Foreskin melanocyte (primary cell): ENCODE measurements at places on chromosomes 5 and 9.
A peak's percentile ranks its signal among the peaks of the same experiment; 100 is the strongest.

DNA sequence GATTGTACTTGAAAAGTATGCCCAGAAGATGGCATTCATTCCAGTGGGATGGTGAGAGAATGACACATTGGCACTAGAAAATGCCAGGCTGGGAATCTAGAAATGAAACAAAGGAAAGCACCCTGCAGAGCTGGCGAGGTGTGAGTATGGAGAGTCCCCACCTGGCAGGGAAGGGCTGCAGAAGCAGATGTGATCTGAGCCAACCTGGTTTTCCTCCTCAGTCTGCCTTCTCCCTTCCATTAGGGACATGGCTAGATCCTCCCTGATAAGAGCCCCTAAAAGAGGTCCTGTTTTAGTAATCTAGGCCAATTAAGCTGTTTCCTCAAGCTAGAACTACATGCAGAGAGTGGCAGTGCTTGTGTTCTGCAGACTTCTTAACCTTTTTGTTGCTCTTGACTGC is 24.7 kb upstream of the TNFSF15 start:
- DNase-seq, result no peak

DNA sequence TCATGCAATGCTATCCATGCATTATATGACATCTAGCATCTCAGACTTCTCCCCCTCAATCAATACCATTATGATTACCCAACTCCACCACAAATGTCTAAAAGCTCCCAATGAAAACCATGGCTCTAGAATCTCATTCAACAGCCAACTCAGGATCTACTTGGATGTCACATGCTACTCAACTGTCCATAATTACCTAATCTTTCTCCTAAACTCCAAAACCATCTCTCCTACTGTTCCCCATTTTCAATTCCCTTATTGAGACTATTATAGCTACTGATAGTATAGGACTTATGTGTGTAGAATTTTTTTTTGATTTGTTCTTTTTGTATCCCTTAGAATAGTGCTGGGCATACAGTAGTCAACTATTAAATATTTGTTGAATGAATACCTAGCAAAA is 8.2 kb upstream of the STRBP start:
- DNase-seq, result no peak

DNA sequence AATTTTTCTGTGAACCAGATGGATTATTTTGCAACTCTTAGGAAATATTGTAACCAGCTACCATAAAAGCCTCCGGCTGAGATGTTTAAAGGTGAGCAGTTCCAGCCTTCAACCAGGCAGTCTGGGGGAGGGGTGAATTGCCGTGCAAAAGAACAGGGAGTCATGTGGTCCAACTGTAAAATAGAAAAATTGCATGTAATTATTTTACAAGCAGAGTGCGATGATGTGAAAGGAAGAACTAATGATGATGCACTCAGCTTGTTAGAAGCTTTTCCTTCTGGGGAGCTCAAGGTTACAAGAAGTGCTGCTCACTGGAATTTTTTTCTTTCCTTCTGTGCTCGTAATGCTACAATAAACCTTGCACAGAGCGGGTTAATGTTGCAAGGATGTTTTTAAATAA is 188.7 kb upstream of the ITGA1 start:
- DNase-seq, result no peak

DNA sequence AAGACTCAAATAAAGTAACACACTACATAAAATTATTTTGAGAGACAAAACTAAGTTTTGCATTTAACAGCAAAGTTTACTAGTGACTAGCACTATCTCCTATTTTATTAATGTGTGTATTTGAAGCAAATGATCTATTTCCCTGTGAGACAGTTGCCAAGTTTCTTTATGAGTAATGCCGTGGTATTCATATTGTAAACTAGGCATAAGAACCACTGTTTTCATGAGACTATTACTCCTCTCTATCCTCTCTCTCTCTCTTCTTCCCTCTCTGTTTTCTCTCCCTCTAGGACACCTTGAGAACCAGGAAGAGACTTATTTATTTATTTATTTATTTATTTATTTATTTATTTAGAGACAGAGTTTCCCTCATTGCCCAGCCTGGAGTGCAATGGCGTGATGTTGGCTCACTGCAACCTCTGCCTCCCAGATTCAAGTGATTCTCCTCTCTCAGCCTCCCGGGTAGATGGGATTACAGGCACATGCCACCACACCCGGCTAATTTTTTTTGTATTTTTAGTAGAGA is 61.1 kb downstream of the MLANA start:
- no peak for DNase-seq

DNA sequence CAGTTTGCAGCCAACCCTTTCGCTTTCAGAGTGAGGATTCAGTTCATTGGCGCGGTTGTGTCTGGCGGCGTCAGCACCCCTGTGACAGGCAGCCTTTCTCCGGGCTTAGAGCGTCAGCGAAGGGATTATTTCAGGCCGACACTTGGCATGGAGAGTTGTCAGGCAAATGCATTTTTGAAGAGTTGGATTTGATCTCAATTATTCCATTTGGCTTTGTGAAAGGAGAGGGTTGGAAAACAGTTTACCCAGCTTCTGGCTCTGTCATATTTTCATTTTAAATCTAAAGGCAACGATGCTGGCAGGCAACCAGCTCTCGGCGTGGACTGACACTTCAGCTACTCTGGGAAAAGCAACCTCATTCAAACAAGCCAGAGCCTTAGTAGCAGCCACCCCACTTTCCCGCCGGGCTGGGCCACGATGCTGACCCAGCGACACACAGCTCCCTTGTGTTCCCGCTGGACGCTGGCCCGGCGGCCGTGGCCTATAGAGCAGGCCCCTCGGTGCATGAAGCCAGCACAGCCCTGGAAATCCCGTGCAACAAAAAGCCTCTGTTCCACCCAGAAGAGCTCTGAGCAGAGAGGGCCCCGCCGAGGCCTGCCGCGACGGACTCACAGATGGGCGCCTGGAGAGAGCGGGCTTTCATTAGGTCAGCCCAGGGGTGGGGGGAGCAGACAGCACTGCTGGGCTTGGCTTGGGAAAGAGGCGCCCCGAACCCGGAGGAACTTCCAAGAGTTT is 28.9 kb upstream of the LPCAT1 start:
- peak; percentile 83 for DNase-seq

DNA sequence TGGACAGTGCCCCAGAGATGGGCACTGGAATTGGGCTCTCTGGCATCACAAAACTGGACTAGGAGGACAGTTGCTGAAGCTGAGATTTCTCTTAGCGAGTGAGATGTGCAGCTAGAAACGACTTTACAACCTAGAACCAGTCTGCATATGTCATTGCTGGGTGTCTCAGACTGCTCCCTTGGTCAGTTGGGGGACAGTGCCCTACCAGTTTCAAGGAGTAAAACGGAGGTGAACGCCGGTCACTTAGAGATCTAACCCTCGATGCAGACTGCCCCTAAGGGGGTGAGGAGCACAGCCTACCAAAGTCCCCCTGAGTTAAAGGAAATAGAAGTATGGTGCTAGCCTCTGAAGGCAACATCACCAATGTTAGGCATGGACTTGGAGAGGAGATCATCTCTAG is 704.4 kb upstream of the CDH9 start:
- no peak for DNase-seq

GRCh38 chr9:13332571-13332970 is 53.1 kb upstream of the MPDZ start:
- DNase-seq, result no peak

DNA sequence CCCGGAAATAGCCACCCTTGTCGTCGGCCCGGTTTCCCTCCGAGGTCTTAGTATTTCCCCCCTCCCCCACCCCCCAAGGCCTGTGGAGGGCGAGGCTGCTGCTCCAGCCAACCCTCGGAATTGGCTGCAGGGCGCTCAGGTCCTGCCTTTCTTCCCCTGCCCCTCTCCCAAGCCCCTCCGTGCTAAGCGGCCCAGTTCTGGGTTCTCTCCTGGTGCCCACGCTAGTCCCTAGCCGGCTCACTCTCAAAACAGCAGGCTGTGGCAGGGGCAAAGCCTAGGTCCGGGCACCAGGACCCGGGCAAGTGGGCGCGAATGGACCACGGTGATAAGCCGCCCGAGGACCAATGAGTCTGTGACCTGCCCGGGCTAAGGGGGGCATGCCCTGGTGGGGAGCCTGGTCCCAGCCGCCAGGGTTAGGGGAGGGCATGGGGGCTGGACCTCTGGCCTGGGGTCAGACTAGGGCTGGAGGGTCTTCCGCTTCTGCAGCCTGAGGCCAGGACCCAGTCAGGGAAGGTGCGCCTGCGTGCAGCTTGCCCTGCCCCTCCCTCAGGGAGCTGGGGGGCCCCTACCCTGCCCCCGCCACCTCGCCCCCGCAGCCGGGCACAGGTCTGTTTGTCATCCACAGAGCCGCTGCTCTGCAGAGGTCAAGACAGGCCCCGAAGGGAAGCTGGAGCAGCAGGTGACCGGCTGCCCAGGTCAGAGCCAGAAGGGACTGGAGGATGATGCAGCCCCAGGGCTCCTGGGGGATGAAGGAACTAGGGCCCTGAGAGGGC is 5.0 kb upstream of the IRX4 start:
- no peak for DNase-seq

- no peak for DNase-seq
These were observed 151.2 kb downstream of the ARHGEF28 start for GRCh38 chr5:73777192-73777591.

- no peak for DNase-seq
These were observed 21.3 kb downstream of the NREP start for GRCh38 chr5:111735583-111736270.

- no peak for DNase-seq
These were observed 117.5 kb downstream of the COL5A1 start for GRCh38 chr9:134758949-134759607.

DNA sequence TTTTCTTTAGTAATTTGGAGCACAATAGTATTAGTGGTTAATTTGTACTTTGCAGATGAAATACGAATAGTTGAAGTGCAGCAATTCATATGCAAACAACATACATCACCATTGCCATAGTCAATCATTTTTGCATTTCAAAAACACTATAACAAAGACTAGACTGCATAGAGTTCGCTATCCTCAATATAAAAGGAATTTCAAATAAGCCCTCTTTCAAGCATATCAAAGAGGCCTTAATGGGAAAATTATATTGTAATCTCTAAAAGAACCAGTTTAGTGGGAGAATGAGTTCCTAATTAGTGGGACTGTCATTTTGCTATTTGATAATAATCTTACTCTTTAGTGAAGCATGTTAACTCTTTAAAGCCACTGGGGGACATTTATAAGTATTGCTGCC is 2302.3 kb upstream of the C9orf72 start:
- no peak for DNase-seq

DNA sequence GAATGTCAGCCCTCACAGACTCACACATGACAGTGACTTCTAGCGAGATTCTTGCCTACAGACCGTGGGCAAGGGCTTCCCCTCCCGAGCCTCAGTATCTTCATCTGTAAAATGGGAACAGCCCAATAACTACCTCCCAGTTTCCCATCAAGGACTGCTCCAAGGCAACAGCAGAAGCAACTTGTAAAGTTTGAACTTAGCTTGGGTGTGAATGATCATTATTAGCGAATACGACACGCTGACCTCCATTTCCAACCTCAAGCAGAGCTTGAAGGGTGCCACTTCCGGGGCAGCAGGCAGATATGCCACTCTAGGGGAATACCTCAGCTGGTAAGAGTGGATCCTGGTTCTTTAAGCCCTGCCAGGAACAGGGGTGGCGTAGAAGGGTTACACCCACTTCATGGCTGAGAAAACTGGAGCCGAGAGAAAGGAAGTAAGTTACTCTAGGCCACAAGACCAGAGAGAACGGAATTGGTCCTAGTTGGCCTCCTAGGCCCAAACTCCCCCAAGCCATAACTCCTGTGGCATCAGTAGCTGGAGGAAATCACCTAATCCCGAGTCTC is 2.0 kb downstream of the RNF44 start:
- no peak for DNase-seq

GRCh38 chr5:155052532-155052931 is 39.0 kb downstream of the KIF4B start:
- no peak for DNase-seq

DNA sequence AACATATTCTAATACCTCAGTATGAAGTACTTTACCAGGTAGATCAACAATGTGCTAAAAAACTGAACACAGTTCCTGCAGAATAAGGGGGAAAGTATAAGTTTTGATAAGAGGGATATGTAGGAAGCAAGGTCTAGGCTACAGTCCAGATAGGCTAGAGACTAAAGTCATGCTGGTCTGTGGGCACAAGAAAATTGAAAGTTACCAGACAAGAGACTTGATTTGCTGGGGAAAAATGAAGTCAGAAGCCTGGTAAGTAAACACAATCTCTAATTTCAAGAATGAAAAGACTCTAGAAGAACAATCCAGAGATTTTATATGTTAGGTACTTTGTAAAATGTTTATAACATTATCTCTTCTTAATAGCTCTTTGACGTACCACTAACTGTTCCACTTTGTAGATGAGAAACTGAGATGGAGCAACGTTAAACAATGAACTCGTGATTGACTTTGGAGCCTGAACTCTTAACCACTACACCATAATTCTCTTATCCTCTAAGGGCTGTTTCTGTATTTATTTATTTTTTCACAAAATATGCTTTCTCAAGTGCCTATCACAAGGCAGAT is 19.5 kb downstream of the ADAMTS6 start:
- DNase-seq, result no peak

- no peak for DNase-seq
These were observed 7.2 kb upstream of the TMEFF1 start for GRCh38 chr9:100465761-100466160.

DNA sequence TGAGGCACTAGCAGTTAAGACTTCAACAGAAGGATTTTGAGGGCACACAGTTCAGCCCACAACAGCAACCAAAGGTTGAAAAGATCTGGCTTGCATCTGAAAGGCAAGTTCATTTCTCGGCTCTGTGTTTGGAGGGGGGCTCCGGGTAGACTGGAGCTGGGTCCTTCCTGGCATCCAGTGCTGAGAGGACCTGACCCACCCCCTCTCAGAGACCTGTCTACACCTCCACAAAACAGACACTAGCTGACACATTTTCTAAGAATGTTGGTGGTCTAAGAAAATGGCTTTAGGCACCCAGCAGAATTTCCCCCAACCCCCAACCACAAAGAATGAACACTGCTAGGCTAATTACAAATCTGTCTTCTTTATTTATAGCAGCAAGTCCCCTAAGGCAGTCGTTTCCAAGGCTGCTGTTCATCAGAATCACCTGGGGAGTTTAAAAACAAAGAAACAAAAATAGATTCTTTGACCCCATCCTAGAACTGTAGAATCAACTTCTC is 6.2 kb upstream of the PTCH1 start:
- no peak for DNase-seq

DNA sequence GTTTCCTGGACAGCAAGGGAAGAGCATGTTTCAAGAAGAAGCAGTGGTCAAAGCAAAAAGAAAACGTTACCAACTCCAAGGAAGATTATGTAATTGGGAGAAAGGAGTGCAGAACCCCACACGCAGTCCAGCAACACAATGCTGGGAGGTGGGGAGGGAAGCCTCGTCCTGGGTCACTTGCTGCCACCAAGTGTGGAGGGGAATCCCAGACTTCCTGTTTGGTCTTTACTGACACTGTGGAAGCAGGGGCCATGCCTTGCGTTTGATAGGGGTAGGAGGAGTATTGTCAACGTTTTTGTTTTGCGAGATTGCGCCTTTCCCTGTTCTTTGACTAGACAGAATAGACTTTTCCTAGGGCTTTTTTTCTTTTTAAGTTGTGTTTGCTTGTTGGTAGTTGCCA is 421.0 kb downstream of the KDM4C start:
- no peak for DNase-seq
